ENCODE measurements at places on chromosomes 1 and 21.

GRCh38 chr1:221308534-221309511 is 429.6 kb downstream of the HLX start:
- DNase-seq, result no peak

GRCh38 chr1:200299571-200299970 is 110.3 kb downstream of the ZNF281 start:
- DNase-seq, result no peak

DNA sequence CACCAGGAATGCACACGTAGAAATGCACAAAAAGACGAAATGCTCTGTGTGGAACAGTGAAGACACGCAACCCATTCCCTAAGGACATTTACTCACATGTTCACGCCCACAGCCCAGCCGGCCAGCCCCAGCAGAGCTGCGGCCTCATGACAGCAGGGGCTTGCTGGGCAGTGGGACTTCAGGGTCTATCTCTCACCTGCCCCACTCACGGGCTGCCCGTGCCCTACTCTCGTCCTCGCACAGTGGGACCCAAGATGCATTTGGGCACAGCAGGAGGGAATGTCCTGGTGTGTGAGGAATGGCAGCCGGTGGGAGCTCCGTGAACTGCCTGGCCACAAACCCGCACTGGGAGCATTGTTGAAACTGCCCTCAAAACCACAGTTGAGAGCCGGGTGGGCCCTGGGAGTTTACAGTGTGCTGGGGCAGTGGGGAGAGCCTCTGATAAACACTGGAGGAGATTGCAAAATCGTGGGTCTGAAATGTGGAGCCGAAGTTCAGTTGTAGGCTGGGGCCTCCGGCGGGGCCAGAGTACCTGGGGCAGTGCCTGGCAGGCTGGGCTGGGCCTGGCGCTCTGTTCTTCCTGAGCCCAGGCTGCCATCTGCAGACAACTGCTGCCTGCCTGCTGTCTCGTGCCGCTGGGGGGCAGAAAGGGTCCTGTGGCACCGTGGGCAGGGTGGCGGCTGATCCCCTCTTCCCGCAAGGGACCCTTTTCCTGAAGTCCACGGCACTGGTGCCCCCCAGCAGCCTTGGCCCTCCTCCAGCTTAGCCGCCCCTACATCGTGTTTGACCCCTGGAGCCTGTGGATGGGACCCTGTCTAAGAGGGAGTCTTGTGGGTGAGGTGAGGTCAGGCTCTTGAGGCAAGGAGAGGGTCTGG is 20.7 kb upstream of the POFUT2 start:
- no peak for DNase-seq

DNA sequence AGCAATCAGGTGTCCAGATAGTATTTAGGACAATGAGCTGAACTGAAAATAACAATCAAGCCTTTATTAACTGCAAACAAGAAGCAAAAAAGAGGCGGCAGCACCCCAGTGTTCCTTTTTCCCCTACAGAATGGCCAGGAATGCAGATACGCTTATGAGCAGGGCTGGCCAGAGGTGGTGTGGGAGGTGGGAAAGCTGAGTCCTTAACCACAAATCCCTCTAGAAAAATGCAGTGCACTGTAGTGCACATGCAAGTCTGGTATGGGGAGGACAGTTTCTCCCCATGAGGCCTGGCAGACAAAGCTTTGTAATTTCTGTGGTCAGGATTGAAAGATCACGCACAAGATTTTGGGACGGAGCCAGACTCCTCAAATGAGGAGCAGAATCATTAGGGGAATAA is 10.7 kb upstream of the IFNAR1 start:
- no peak for DNase-seq

DNA sequence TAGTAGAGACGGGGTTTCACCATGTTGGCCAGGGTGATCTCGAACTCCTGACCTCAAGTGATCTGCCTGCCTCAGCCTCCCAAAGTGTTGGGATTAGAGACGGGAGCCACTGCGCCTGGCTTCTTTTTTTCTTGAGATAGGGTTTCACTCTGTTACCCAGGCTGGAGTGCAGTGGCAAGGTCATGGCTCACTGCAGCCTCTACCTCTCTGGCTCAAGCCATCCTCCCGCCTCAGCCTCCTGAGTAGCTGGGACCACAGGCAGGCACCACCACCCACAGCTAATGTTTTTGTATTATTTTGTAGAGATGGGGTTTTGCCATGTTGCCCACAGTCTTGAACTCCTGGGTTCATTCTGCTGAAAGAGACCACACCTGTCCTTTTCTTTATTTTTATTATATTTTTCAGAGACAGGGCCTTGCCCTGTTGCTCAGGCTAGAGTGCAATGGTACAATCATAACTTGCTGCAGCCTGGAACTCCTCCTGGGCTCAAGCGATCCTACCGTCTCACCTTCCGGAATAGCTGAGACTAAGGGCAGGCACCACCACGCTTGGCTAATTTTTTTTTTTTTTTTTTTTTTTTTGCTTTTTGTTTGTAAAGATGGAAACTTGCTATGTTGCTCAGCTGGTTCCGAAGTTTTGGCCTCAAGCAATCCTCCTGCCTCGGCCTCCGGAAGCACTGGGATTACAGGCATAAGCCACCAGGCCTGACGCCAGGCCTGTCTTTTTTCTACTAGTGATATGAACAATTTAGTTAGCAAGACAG is 3.1 kb downstream of the LMNA start:
- DNase-seq, result no peak

GRCh38 chr1:34648501-34648900 is 106.3 kb upstream of the GJB5 start:
- DNase-seq, result no peak

GRCh38 chr1:32339363-32339978 is 3.4 kb upstream of the MARCKSL1 start:
- peak; percentile 70 for DNase-seq

DNA sequence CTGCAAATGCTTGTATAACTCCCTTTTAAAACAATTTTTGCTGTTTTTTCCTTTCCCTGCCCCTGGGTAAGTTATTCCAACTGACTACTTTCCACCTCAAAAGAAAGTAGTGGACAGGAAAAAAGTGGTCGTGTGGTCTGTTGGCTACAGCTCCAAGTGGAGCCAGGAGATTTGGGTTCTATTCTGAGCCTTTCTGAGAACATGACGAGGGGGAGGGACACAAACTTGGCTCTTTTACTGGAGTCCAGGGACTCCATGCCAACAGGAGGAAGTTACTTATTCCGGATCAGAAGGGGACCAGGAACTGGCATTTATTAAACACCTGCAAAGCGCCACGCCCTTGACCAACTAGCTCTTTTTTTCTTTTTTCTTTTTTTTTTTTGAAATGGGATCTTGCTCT is 79.0 kb upstream of the CAPZB start:
- DNase-seq, result no peak

DNA sequence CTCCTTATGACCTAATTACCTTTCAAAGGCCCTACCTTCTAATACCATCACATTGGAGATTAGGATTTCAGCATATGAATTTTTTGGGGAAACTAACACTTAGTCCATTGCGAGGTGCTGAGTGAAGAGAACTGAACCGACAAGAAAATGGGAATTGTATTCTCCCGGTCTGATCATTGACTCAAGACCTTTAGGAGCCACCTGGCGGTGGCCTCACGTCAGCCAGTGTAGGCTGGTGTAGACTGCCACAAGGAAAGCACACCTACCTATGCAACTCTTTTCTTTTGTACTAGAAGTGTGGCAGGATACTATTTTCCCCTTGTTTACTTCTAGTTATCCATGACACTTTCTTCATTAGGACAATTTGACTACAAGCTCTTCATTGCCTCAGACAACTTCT is 333.5 kb upstream of the B3GALT2 start:
- no peak for DNase-seq

DNA sequence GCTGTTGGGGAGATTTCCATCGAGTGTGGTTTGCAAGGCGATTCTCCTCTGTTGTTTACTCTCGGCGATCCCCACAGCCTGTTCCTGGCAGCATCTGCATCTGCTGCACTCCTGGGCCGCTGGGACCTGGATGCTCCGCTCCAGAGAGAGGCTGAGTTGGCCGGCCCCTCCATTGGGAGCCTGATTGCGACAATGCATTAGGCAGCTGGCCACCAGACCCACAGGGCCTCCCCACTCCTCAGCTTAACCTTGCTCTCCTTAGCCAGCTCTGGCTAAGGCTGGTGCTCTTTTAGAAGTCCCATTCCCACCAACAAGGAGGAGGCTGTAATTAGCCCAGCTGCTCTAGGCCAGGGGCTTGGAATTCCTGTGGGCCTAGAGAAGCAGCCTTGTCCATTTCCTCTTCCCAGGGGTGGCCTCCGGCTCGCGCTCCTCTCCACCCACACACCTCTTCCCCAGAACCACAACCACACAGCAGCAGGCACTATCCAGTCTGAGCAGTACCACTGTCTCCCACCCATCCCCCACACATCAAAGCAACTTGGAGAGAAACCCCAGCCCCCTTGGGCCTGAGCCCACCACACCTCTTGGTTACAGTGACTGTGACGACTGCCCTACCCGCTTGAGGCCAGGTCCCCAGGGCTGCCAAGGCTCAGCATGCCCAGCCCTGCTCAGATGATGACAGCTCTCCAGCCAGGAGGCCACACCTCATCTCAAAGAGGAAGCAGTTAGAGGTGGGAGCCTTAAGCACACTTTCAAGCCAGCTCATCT is 193.8 kb upstream of the EDN2 start:
- peak; percentile 58 for DNase-seq
